ENCODE measurements at places on chromosomes 2 and 18. TPM values are rescaled to one million over a fixed set of nuclear protein-coding genes. Genes with fewer than 3 reads are reported as not detected.

The KCNS3 gene
- 1.6 TPM for total RNA-seq

- no peak for DNase-seq
Observed at GRCh38 chr2:183723278-183723677, 599.0 kb downstream of the NUP35 start.

DNA sequence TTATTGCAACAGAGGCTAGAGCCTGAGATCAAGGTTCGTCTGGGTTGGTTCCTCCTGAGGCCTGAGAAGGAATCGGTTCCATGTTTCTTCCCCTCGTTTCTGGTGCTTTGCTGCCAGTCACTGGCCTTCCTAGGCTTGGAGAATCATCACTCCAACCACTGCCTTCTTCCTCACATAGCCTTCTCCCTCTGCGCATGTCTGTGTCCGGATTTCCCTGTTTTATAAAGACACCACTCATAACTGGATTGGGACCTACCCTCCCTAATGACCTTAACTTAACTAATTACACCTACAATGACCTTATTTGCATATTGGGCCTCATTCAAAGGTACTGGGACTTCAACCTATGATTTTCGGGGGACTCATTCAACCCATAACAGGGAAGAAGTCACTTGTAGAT is 119.8 kb upstream of the CCDC68 start:
- DNase-seq, result no peak

DNA sequence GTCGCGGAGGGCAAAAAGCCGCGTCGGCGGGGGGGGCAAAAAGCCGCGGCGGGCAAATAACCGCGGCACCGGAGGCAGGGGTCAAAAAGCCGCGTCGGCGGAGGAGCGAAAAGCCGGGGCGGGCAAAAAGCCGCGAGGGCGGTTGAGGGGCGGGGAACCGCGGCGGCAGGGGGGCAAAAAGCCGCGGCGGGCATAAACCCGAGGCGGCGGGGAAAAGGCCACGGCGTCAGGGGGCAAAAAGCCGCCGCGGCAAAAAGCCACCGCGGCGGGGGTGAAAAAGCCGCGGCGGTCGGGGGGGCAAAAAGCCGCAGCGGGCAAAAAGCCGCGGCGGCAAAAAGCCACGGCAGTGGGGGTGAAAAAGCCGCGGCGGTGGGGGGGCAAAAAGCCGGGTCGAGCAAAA is 598.0 kb upstream of the TEKT4 start:
- no peak for DNase-seq

DNA sequence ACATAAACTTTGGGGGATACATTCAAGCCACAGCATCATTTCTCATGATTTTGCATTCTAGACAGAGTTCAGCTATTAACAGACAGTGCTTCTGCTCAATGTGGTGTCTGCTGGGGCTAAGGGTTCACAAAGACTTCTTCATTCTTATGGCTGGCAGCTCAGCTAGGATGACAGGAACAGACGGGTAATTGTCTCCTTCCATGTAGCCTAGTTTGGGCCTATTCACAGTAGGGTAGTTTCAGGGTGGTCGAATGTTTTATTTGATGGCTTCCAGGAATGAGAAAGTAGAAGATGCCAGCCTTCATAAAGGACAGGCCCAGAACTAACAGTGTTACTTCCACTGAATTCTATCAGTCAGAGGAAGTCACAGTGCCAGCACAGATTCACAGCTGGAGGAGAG is 26.0 kb upstream of the BCL2L11 start:
- DNase-seq, result no peak
